ENCODE measurements at places on chromosomes 11 and 22.

DNA sequence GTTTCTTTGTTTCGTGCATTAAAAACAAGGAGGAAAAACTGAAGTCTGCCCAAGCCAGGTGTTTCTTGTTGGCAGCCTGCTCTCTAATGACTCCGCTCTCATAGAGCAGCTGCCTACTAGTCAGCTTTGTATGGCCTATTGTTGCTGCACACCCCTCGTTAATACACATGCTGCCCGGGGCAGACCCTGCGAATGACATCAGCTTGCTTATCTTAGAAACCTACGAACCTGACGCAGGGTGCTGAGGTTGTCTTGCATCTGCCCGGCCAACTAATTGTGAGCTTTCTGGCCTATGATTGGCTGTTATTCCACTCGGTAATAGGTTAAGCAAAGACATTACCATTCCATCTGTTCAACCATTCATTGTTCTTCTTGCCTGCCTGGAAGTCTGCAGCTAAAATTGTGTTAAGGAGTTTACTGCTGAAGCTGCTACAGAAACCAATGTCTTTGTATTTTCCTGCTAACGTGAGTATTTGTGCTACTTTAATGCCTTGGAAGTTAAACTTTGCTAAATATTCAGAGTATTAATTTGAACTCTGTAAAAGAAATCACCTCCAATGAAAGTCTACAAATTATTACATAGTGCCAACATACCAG lies 37.5 kb downstream of the ZC3H12C start:
- DNase-seq: no peak

DNA sequence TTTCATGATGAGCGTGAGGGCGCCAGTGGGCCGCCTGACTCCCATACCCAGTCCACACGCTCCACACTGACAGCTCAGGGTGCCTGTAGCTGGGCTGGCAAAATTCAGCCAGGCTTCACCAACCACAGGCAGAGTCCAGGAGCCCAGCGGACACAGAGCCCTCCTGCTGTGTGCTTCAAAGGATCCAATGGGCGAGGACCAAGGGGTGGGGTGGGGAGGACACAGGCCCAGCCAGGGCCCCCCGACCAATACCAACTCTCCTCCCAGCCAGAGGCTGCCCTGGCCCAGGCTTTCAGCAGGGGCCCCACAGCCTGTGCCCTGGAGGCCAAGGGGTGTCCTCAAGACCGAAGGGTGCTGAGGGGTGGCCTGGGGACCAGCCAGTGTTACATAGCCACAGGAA lies 336.1 kb downstream of the CTTN start:
- no peak for DNase-seq

DNA sequence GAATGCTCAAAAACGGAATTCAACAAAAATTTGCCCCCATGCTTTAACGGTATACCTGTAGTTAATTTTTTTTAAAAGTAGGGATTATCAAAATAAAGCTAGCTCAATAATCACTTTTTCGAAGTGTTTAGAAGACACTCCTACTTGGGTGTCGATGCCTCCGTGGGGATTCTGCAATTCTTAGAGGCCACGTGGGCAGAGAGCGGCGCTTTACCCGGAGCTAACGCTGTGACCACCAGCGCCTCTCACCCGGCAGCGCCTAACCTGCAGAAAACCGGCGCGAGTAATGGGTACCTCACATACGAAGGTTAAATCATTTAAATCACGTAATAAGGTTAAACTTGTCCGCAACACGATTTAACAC lies 583 bp downstream of the TAF1D start:
- peak; percentile 42 for DNase-seq

- DNase-seq: no peak
Measured at GRCh38 chr11:2263071-2263565, 7.3 kb downstream of the ASCL2 start.

GRCh38 chr11:128669506-128670270 lies 24.2 kb upstream of the FLI1 start:
- DNase-seq: no peak

- DNase-seq: no peak
Measured at GRCh38 chr22:43167001-43167589, 15.7 kb downstream of the TSPO start.

GRCh38 chr11:105573091-105573490 lies 36.8 kb upstream of the GRIA4 start:
- DNase-seq: no peak

DNA sequence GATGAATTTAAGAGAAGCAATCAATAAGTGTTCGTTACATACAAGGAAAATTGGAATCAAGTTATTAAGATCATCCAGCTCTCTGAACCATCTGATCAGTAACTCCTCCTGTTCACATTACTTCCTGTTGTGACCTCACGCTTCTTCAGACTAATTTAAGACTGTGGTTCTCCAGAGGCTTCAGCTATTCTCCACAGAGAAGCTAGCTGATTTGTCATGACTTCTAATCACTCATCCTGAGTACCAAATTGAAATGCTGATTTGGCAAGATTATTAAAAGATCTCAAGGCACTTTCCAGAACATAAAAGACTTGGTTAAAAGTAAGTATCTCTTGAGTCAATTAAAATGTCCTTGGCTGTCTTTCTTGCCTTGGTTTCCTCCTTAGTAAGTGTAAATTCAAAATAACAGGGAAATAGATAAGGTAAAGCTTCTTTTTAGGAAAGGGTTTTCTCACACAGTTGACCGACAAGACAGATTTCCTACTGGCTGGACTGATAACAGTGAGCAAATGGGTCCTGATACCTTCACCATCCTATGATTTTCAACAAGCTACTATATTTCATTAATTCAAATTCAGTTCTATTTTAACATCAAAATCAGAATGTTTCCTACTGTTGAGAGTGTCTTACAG lies 38.5 kb downstream of the GAB2 start:
- DNase-seq: no peak

- no peak for DNase-seq
Measured at GRCh38 chr11:67345920-67346819, 7.2 kb downstream of the POLD4 start.

GRCh38 chr22:36830601-36831000 lies 13.8 kb upstream of the PVALB start:
- DNase-seq: no peak

- DNase-seq: no peak
Measured at GRCh38 chr22:34814260-34815025, 251.5 kb upstream of the ISX start.

GRCh38 chr11:68436985-68437926 lies 23.3 kb upstream of the PPP6R3 start:
- no peak for DNase-seq

- no peak for DNase-seq
Measured at GRCh38 chr11:36292311-36292722, 3.1 kb upstream of the COMMD9 start.

DNA sequence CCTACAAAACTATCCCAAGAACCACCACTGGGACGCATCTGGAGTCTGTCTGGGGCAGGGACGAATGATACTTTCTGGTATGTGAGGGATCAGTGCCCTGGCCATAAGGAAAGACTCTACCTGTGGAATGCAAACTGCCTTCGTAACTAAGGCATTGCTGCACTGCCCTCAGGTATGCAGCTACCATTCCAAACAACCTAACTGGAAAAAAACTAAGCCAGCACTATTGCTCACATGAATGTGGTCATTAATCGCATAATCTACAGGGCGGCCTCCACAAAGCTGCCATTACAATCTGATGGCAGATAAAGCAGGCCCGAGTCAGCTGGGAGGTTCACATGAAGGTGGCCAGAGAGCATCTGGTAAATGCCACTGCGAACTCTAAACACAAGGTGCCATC lies 3.9 kb downstream of the PACSIN2 start:
- no peak for DNase-seq
